ENCODE measurements at places on chromosomes 5 and 9.
A peak's percentile ranks its signal among the peaks of the same experiment; 100 is the strongest.

- no peak for DNase-seq
Measured at GRCh38 chr5:13359344-13359743, 585.1 kb downstream of the DNAH5 start.

GRCh38 chr5:5014586-5015235 lies 125.4 kb upstream of the ADAMTS16 start:
- no peak for DNase-seq

DNA sequence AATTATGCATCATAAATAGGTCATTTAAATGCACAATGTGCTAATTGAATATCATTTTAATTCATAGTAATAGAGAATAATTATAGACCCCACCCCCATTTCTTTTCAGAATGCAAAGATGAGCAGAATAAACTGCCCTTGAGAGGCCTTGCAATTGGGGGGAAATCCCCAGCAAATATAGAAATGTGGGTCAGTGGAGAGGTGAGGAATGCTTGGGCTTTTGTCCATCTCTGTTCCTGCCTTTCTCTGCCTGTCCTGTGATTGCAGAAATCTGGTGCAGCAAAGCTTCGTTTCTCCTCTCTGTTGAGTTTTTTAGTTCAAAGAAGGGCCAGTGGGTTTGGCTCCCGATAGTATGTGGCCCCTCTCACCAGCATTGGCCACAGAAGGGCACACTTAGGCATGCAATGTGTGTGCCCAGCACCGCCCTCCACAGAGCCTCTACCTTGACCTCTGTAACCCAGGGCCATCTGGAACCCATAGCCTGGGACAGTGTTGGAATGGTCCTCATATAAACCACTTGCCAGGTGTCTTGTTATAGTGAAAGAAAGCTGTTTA lies 164.2 kb downstream of the SEMA6A start:
- DNase-seq: no peak

DNA sequence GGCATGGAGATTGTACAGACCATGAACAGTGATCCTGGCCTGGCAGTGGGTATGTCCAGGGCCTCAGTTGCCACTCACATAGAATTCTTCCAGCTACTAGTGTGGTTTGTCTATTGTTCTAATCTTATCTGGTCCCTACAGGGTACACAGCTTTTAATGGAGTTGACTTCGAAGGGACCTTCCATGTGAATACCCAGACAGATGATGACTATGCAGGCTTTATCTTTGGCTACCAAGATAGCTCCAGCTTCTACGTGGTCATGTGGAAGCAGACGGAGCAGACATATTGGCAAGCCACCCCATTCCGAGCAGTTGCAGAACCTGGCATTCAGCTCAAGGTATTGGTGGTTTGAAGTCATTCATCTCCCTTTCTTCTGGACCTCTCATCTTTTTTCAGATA lies 43.8 kb downstream of the THBS4 start:
- no peak for DNase-seq

- no peak for DNase-seq
Measured at GRCh38 chr5:961002-961710, 47.4 kb upstream of the NKD2 start.

GRCh38 chr5:82540301-82540700 lies 262.1 kb upstream of the RPS23 start:
- no peak for DNase-seq

GRCh38 chr5:131999041-131999440 lies 12.4 kb downstream of the ACSL6 start:
- no peak for DNase-seq

DNA sequence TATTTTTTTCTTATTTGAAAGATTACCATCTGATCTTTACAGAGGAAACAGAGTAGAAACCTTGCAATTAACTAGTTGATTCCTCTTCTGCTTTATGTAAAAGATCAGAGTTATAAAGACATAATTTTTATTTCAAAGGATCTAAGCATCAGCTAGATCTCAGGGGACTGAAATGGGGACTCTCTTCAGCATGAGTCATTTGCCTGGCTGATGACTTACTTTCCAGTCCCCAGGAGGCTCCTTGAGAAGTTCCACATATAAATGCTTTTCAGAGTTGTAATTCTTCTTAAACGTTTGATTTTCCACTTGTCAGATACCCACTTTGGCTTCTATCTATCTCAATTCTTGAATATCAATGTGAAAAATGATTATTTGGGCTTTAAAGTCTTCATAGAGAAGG lies 389.4 kb downstream of the RAB3C start:
- no peak for DNase-seq

- no peak for DNase-seq
Measured at GRCh38 chr9:1532171-1532570, 482.0 kb downstream of the DMRT2 start.

DNA sequence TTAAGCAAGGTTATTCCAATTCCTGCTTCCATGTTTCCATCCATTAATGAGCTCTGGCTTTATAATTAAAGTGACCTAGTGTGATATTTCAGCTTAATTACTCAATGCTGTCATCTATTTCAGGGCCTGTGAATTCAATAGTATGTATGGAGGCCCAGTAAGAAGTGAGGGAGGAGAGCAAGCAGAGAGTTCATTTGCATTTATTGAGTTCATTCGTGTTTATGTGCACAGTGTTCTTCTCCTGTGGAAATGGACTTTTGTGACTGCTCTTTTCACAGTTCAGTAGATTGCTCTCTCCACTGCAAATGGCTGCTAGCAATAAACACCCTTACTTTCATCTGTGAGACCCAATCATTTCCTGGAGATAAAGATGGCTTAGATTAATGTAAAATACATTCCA lies 130.9 kb downstream of the CEMIP2 start:
- DNase-seq: no peak

DNA sequence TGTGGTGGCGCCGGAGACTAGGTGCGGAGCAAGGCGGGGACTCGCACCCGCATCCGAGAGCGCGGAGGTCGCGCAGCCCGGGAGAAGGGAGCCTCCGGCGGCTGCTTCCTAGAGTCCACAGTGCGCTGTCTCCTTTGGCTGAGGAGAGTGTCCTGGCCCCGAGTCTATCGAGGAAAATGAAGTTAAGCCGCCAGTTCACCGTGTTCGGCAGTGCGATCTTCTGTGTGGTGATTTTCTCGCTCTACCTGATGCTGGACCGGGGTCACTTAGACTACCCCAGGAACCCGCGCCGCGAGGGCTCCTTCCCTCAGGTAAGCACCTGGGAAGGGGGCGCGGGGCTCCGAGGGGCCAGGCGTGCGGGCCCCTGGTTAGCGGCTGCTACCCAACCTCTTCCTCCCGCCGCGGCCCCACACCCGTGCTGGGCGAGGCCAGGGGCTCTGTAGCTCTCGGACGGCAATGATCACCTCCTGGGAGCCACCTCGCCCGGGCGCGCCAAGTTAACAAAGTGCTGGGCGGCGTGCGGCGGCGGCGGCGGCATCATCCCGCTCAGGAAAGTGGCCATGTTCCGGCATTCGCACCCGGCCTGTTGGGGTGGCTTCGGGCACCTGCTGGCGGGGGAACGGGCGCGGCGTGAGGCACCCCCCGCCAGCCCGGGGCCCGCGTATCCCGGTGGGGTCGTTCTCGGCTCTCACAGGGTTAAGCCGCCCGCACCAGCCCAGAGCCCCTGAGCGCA lies 681 bp downstream of the MAN2A1 start:
- peak; percentile 13 for DNase-seq

GRCh38 chr5:24525414-24525813 lies 119.4 kb downstream of the CDH10 start:
- no peak for DNase-seq

- no peak for DNase-seq
Measured at GRCh38 chr9:38228331-38229103, 159.5 kb upstream of the SHB start.

DNA sequence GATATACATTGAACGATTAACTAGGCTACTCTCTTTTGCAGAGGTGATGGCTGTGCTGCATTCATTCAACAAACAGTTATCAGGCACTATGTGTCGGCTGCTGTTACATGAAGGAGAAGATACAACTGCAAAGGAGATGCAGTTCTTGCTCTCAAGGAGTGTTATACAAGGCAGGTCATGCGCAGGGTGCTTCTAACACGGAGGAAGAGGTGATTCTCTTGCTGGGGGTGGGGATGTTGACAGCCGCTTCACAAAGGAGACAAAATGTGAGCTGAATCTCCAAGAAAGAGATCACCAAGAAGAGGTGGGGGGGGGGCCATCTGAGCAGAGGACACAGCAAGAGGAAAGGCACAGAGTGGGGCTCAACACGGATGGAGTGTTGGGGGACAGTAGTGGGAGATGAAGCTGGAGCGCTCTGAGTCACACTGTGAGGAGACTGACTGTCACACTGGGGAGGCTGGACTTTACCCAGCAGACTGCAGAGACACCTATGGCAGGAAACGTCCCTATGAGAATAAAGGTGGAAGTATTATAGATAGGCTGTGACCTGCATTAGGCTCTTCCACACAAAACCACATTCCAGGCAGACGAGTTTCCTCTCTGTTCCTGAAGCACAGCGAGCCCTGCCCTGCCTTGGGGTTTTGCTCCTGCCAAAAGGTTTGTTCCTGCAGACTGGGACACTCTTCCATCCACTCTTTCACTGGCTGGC lies 20.9 kb downstream of the NDUFA8 start:
- DNase-seq: no peak

- no peak for DNase-seq
Measured at GRCh38 chr9:113509463-113509862, 45.9 kb downstream of the RGS3 start.

DNA sequence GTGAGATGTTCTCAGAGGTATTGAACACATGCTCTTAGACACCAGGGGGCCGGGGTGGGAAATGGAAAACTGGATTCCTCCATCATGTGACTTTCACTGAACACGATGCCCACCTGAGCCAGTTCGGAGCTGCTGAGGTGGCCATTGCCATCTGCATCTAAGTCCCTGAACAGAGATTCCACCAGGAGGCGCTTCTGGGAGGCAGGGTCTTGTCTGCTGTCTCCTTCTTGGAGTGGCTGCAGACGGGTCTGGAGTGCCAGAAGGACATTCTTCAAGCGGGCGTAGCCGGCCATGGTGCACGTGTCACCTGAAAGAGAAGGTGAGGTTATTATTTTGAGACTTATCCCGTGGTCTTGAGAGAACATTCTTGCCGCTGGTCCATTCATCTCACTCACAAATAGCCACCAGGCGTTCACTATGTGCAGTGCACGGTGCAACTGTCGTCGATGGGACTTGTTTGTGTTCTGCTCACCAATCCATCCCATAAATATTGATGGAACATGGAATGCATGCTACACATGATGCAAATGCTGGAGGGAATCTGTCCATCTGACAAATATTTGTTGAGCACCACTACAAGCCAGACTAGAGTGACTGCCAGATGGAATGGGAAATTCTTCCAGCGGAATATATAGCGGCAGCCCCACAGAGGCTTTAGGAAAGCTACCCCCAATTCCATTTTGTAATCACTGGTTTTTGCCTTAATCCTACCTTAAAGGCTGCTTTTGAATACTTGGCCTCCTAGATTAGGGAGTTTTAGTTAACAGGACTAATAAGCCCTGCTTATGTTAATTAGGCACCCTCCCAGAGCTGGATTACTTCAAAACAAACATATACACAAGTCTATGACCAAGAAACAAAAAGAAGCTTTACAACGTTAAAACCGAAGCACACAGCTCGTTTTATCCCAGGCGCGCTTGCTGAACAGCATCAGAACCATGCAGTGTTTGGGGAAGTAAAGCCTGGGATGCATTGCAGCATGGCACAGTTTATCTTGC lies 264.8 kb downstream of the HSPA4 start:
- no peak for DNase-seq

DNA sequence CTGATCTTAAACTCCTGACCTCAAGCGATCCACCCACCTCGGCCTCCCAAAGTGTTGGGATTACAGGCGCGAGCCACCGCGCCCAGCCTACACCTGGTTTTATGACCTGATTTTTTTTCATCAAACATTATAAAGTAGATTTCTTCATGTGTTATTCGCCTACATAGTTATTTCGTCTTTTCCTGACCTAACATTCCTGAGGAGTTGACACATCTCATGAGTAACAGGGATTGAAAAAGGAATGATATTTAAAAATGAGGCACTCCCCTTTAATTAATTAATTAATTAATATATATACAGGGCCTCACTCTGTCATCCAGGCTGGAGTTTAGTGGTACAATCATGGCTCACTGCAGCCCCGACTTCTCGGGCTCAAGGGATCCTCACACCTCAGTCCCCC lies 20.2 kb upstream of the MTMR12 start:
- no peak for DNase-seq

GRCh38 chr5:142888469-142889085 lies 118.4 kb downstream of the ARHGAP26 start:
- DNase-seq: no peak

DNA sequence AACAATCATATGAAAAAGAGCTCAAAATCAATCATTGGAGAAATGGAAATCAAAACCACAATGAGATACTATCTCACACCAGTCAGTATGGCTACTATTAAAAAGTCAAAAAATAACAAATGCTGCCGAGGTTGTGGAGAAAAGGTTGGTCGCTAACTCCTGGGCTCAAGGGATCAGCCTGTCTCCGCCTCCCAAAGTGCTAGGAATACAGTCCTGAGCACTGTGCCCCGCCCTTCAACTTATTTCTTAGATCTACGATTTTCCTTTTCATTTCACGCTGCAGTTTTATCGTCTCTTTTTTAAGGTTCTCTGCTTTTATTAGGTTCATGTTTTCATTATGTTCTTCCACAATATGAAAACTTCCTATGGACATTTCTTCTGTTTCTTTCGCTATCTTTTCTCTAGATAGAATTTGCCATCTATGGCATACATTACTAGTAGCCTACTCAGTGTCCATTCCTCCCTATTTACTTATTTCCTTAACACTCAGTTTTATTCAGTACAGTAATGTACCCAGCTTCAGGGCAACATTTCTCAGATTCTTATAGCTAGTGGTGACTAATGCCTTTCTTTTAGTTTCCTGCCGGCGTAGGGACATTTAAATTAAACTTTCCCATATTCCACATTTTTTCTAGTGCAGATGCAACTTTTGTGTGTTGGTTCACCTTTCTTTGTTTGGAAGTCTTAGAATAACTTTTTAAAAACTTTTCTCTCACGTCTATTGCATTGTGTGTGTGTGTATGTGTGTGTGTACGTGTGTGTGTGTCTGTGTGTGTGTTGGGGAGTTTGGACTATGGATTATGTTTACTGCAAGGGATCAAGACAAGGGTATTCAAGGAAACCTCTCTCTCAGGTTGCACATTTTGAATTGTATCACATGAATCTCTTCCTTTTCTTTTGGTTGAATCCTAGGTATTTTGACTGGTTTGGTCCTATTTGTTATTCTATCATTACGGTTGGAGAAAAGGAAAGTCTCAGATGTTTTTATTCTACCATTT lies 21.6 kb upstream of the FBN2 start:
- DNase-seq: no peak

- no peak for DNase-seq
Measured at GRCh38 chr5:125981016-125981415, 442.2 kb upstream of the GRAMD2B start.

DNA sequence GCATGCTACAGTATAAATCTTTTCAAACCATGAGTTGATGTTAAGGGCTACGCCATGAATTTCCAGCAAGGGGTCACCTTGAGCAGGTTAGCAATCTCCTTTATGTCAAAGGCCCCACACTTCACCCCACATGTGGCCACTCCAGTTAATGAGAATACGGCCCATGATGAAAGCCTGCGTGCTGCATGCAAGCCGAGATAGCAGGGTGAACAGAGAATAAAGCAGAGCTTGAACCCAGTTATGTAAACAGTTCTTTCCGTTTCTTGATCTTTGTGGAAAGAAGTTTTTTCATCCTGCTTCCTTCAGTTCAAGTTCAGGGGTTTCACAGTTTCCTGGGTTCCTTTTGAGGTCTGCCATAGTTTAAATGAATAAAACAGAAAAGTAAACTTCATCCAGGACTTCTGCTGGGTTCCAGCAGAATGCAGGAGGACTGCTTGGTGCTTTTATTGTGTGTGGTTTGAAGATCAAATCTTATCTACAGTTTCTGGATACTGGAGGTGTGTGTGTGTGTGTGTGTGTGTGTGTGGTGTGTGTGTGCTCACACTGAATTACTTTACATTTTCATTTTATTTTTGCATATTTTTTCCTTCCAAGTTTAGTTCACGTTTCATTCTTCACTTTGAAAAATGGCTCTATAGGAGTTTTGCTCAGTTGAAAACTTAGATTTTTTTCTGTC lies 87.1 kb downstream of the HMHB1 start:
- DNase-seq: no peak

Measured in activated CD4-positive, alpha-beta T cell treated with anti-CD3 and anti-CD28 coated beads, Interleukin-2, amount 50 U/mL, for 24 hours (primary cell).